ENCODE measurements at places on chromosomes 13 and 19.
A peak's percentile ranks its signal among the peaks of the same experiment; 100 is the strongest.

- no peak for DNase-seq
Observed at GRCh38 chr19:30842926-30843325, 470.7 kb downstream of the ZNF536 start.

GRCh38 chr19:413756-414420 is 4.9 kb upstream of the C2CD4C start:
- DNase-seq = no peak

DNA sequence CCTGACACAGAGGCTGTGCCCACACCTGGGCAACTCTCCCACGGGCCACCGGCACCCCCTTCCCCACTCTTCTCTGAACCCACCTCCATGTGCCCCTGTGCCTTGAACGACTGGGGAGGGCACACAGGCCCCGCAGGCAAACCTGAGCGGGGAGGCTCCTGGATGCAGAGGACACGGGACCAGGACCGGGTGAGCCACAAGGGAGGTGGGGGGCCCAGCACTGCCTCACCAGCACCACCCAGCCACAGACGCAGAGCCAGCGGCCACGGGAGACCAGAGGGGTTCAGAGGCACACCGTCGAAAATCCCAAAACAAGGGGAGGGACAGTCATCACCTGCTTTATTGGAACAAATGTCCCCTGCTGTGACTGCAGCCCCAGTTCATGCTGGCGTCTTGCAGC is 49.4 kb downstream of the STK24 start:
- no peak for DNase-seq

GRCh38 chr13:110331362-110331761 is 24.3 kb downstream of the COL4A2 start:
- no peak for DNase-seq

DNA sequence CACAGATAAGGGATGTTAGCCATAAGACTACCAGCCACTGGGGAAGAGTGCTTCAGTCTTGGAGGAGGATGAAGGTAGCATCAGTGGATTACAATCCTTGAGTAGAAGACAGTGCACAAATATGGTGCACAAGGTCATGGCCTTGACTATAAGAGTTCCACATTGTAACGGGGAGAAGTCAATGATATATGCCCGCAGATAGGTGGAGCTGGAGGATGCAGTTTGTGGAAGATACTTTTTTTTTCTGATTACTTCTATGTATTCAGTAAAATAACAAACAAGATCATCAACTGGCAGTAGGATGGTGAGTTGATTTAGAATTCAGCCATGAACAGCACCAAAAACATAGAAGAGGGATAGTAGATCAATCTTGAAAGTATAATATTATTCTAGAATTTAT is 926.8 kb upstream of the MIR17HG start:
- DNase-seq = no peak

GRCh38 chr13:94601446-94602431 is at the start of gene GPR180:
GPR180 (plus strand) TSS chr13:94601857; CDS start chr13:94601928, 71 bp downstream.
- DNase-seq = peak; percentile 99

GRCh38 chr19:912181-913079 is 589 bp downstream of the R3HDM4 start:
- DNase-seq = no peak

- no peak for DNase-seq
Observed at GRCh38 chr19:51071095-51071405, 6.2 kb upstream of the KLK13 start.

DNA sequence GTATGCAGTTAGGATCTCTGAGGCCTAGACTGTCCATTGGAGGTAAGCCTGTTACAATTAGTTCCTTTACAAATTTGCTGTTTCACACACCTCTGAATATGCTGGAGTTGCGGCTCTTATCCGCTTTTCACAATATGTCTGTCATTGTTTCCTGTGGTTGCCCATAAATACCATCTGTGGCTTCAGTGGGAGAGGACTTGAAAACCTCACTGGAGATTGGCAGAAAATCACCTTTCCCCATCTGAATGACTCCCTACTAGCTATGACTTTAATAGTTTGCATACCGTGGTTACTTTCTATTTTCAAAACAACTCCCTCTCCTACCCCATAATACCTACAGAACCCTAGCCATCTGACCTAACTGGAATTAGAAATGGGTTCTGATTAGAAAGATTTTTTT is 454.3 kb downstream of the PCDH17 start:
- DNase-seq = no peak

DNA sequence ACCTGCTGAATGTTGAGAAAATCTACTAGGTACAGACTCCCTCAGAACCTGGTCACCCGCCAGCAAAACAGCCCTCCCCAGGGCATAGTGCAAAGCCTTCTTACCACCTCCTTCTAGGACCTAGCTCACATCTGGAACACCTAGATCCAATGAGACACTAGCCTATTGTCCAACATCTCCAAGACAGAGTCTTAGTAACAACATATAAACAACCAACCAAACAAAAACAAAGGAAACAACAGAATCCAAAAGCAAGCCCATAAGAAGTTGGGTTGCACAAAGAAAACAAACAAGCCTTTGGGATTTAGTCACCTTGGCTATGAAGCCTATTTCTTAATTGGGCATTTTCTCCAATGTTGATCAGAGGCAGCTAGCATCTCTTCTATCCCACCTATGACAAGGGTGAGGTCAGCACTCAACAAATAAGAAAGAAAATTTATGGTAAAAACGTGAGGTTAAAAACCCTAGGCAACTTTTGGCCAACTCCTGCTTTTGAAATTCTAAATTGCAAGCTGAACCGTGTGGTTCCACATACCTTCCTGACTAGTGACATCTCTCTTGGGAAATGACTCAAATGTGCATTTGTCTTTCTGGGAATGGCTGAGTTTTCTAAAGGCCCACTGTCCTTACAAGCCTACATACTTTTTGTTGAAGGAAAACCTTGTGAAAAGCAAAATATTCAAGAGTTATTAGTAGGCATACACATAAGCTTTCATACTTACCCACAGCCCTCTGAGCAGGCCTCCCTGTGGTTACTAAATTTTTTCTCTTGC is 66.7 kb downstream of the FAM216B start:
- DNase-seq = no peak

DNA sequence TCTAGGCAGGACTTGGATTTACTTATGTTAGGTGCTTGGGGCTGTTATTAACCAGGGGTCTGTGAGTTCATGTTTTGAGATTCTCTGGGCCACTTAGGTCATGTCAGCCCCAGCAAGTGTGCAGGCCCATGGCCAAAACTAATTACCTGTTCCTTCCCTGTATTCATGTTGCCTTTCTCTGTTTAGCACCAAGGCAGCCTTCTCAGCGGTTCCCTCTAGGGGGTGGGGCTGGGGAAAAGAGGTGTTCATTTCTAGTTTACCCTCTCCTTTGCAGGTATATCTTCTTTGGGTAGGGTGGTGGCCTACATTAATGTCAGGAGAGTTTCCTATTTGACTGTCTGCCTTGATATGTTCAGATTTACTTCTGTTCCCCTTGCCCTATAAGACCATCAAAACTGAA is 61.7 kb downstream of the PDS5B start:
- DNase-seq = no peak

GRCh38 chr19:16896146-16897028 is 7.6 kb downstream of the F2RL3 start:
- DNase-seq = no peak

GRCh38 chr19:22797040-22797439 is 13.1 kb upstream of the ZNF99 start:
- no peak for DNase-seq

DNA sequence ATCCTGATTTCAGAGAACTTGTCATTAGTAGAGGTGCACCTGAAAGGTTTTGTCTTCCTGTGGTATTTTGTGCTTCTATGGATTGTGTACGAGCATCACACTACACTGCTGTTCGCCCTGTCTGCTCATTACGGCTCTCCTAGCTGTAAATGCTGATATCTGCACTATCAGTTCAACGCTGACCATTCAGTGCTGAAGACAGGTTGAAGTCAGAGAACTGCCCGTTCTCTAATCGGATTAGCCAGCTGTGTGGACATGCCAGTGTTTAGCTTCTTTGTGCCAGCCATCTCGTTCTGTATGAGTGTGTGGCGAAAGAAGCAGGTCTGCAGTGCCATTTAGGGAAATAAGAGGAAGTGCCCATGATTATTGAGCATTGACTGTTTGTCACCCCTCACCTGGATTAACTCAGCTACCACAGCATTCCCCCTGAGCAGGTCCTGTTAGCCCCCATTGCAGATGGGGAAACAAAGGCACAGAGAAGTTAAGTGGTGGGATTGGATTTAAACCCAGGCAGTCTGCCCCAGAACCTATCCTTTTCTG is 21.6 kb upstream of the C1QTNF9 start:
- DNase-seq = no peak

DNA sequence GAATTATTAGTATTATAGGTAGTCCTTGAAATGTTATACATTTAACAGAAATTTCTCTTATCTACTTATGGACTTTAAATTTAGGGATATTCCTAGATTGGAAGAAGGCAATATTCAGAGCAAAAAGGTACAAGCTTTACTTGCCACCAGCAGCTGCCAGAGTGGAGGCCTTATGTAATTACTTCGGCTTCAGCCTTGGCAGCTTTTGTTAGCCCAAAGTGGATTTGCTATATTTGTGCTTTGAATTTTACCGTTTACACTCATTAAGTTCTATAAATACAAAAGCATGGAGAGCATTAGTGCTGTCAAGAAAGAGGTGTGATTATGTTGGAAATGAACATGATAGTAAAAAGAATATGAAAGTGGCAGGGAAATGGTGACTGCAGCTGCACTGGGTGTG is 319.9 kb downstream of the ATP8A2 start:
- no peak for DNase-seq

DNA sequence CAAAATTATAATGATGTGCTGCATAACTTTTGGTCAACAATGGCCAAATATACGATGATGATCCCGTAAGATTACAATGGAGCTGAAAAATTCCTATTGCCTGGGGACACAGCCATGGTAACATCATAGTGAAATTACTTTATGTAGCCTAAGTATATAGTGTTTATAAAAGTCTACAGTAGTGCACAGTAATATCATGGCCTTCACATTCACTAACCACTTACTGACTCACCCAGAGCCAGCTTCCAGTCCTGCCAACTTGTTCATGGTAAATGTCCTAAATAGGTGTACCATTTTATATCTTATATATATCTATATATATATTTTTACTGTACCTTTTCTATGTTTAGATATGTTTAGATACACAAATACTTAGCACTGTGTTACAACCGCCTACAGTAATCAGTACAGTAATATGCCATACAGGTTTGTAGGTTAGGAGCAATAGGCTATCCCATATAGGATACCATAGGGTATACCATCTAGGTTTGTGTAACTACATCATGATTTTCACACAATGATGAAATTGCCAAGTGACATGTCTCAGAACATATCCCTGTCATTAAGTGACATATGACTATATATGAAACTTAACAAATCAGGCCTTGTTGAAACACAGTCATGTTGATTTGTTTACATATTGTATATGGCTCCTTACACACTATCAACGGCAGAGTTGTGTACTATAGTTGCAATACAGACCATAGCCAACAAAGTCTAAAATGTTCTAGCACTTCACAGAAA is 23.7 kb downstream of the DIS3 start:
- no peak for DNase-seq

GRCh38 chr13:113884821-113885220 is 20.9 kb upstream of the GAS6 start:
- DNase-seq = no peak

GRCh38 chr13:49481788-49482187 is 14.0 kb upstream of the PHF11 start:
- DNase-seq = no peak

DNA sequence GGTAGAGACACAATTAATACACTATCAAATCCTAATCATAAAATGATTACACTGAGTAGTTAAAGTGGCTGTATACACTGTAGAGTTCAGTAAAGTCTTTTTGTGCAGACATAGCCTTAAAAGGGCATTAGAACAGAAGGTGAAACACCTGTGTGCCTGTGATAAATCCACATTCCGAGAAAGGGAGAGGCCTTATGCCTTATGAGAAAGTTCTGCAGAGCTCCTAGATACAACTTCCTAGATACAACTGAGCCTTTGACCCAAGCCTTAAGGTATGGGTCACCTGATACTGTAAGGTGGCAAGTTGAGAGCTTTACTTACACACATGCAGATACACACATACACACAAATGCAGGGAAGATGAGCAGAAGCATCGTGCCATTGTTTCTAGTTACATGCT is 6.3 kb downstream of the SERP2 start:
- DNase-seq = no peak

DNA sequence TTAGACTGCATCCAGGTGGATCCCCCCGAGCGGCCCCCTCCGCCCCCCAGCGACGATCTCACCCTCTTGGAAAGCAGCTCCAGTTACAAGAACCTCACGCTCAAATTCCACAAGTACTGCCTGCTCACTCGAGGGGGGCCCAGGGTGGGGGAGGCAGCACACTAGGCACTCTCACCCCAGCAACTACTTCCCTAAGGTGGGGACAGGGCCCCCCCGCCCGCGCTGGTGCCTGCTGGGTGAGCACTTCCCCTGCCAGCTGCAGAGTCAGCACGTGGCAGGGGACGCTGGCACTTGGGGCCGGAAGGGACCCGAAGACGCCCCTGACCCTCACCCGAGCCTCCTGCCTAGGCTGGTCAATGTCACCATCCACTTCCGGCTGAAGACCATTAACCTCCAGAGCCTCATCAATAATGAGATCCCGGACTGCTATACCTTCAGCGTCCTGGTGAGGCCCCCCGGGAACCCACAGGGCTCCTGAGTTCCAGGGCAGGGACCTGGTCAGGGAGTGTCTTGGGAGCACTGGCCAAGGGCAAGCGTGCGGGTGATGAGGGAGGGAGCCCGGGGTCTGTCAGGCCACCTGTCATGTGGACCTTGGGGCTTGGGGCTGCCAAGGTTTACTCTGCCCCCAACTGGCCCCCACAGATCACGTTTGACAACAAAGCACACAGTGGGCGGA is 5.2 kb downstream of the MCOLN1 start:
- DNase-seq = peak; percentile 21

- no peak for DNase-seq
Observed at GRCh38 chr13:112441226-112441625, 65.1 kb downstream of the SPACA7 start.

DNA sequence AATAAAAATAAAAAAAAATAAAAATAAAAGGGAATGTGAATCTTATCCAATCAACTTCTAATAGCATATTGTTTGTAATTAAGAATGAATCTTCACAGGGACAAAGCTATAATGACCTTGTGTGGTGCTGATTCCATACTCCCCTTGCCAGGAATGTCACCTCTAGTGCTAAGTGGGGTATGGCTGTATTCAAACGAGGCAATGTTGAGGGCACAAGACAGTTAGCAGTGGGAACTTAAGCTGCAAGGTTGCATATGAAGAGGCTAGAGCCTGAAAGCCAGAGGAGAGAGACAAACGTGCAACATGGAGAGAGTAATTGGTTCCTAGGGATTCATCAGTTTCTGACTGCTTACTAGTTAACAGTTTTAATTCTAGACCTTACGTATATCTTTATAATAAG is 43.9 kb upstream of the CSNK1A1L start:
- no peak for DNase-seq

- no peak for DNase-seq
Observed at GRCh38 chr13:19685437-19685836, 52.0 kb downstream of the MPHOSPH8 start.
